Left ventricle myocardium inferior (tissue), 1 donor: ENCODE measurements at places on chromosomes 16 and 17. TPM values are rescaled to one million over a fixed set of nuclear protein-coding genes. Genes with fewer than 3 reads are reported as not detected.

The NEK8 gene
- 1.4 TPM for total RNA-seq

The GSDMA gene
- total RNA-seq, result 0.66 TPM

The SLC52A1 gene
- total RNA-seq, result not detected

The MYH11 gene
- 15.6 TPM for total RNA-seq

The GCGR gene
- not detected for total RNA-seq

The PERCC1 gene
- not detected for total RNA-seq

The SMTNL2 gene
- 33.4 TPM for total RNA-seq

DNA sequence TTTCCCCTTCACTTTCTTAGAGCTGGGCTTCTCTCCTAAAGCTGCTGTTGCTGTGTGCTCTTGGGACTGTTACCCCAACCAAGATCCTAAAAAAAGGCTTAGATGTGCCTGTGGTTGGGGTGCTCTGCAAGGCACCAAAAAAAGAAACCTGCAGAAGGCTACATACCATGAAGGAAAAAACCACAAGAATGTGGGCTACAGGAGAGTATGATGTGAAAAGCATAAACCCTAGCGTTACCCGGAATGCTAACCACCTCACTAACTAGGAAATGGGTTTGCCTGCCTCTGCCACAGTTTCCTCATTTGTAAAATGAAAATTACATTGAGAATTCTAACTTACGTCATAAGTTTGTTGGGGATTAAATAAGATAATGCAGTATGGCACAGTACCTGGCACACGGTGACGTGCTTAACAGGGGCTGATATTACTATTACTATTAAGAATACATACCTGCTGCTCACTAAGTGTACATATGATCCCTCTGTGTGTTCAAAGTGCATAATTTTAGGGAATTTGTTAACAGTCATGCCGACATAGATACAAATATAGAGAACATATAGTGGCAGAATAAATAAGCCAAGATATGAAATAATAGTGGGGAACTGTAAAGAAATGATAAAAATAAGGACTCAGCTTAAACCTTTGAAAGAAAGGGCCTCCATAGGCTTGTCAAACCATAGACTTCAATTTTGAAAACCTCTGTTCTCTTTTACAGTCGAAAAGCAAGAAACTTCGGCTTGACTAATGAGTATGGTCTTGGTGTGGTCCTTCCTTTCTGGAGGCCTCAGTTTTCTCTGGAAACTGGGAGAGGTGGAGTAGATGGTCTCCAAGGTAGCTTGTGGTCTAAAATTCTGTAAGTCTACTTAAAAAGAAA, 177.8 kb upstream of the TBX2 start:
- no peak overlapping the region for H3K27ac ChIP-seq
- no peaks in the 10 kb centered on the region for H3K36me3 ChIP-seq
- DNase-seq, result no peak
- no peak overlapping the region for H3K4me3 ChIP-seq

GRCh38 chr16:86075488-86075785, 176.5 kb downstream of the IRF8 start:
- H3K36me3 ChIP-seq, result no peaks in the 10 kb centered on the region
- DNase-seq, result no peak
- peaks cover 88% of the 10 kb centered on the region for H3K27me3 ChIP-seq
- H3K4me3 ChIP-seq, result no peak overlapping the region
- H3K27ac ChIP-seq, result no peak overlapping the region

DNA sequence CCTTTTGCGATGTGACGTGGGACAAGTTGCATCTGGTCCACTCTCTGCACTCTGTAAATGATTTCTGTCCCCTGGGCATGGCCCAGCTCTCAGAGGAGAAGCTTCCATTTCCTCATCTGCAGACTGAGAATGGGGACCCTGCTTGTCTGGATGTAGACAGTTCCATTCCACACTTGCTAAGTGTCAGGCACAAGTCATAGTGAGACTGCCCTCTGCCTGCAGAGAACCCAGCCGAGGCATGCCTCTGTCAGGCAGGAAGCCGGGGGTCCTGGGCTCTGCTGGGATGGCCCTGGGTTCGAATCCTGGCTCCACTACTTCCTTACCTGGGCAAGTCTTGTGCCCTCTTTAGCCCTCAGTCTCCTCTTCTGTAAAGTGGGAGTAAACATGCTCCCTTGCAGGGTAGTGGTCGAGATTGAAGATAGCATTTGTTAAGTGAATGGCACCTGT, 4.1 kb downstream of the MAP2K3 start:
- H3K36me3 ChIP-seq, result peaks cover 3% of the 10 kb centered on the region
- no peak for DNase-seq
- H3K4me3 ChIP-seq, result peak overlapping the region; percentile 85
- peaks cover 77% of the 10 kb centered on the region for H3K4me1 ChIP-seq
- H3K27me3 ChIP-seq, result no peaks in the 10 kb centered on the region
- H3K27ac ChIP-seq, result peak overlapping the region; percentile 97

GRCh38 chr16:27429981-27430441, 28.0 kb downstream of the IL21R start:
- H3K27ac ChIP-seq, result no peak overlapping the region

DNA sequence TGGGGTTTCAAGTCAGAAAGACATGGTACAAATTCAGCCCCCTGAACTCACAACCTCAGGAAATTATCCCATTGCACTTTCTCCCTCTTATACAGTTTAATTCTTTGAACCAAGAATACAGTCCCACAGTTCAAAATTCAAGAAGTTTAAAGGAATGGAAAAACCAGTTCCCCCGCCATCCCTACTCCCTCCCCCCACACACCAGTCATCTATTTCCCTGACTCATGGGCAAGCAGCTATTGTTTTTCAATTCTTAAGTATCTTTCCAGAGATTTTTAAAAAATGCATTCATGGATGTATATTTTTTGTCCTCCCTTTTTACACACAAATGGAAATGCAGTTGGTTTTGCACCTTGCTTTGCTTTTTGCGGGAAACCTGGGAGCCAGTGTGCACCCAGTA, 7.3 kb downstream of the SYCE1L start:
- H3K4me1 ChIP-seq, result no peaks in the 10 kb centered on the region
- H3K36me3 ChIP-seq, result no peaks in the 10 kb centered on the region
- DNase-seq, result no peak
- H3K27me3 ChIP-seq, result peaks cover 2% of the 10 kb centered on the region
- H3K4me3 ChIP-seq, result no peak overlapping the region
- H3K27ac ChIP-seq, result no peak overlapping the region

DNA sequence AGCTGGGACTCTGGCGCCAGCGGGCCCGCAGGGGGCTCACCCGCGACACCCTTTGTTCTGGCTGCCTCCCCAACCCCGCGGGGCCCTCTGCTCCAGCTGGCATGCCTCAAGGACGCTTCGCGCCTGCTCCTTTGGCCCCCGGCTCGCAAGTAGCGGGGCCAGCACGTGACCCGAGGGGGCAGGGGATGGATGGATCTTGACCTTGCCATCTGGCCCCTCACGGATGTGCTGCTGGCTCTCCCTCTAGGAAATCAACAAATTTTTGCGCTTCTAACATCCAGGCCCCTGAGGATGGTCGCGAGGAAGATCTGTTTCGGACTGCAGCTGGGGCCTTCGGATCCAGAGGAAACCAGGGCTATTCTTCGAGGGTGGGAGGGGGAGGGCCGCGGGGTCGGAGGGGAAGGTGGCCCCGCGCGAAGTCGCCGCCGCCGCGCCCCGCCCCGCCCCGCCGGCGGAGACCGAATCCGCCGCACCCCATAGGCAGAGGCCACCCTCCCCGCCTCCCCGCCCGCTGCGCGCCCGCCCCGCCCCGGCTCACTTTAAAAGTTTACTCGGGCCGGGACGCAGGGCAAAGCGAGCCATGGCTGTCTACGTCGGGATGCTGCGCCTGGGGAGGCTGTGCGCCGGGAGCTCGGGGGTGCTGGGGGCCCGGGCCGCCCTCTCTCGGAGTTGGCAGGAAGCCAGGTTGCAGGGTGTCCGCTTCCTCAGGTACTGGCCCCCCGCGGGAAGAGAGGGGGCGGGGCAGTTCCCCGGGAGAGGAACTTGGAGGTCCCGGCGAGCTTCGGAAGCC, at the start of gene ACSF2:
Gene ACSF2, plus strand, starts transcription at position 537 of the 790 bp plus-strand sequence. Its CDS starts 44 bp downstream, at position 581.
- H3K4me3 ChIP-seq, result peak within 1 kb of the TSS; percentile 90
- no peaks in the 10 kb centered on the region for H3K27me3 ChIP-seq
- H3K27ac ChIP-seq, result peak within 1 kb of the TSS; percentile 83
- no peaks in the 10 kb centered on the region for H3K36me3 ChIP-seq
- peaks cover 49% of the 10 kb centered on the region for H3K4me1 ChIP-seq

DNA sequence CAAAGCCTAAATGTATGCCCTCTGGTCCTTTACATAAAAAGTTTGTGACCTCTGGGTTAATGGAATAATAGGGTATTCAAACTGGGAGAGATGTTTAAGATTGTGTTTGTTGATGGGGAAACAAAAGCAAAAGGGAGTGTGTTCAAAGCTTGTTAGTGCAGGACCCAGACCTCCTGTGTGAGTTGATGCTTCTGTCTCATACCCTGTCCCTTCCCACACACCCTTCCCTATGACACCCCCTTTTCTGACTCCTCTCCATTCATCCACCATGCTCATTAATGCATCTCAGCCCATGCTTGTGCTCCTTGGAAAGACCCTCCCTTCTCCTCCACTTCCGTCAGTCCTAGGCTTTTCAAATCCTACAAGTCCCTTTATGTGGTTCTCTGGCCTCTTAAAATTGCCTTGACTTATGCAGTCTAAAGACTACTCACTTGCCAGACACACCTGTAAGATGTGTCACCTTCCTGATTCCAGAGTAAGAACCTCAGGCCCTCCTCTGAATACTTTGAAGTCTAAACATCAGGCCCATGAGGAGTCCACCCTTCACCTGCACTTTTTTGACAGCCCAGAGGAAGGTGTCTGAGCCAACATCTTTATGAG, 128.0 kb upstream of the CACNG5 start:
- H3K4me1 ChIP-seq, result no peaks in the 10 kb centered on the region
- H3K36me3 ChIP-seq, result no peaks in the 10 kb centered on the region
- no peak for DNase-seq
- no peak overlapping the region for H3K27ac ChIP-seq
- no peak overlapping the region for H3K4me3 ChIP-seq

GRCh38 chr16:54976651-54977200, 46.1 kb downstream of the IRX5 start:
- no peak overlapping the region for H3K27ac ChIP-seq
- no peak overlapping the region for H3K4me3 ChIP-seq
- H3K4me1 ChIP-seq, result no peaks in the 10 kb centered on the region
- H3K27me3 ChIP-seq, result peaks cover 5% of the 10 kb centered on the region

- H3K36me3 ChIP-seq, result peaks cover 34% of the 10 kb centered on the region
- H3K4me1 ChIP-seq, result no peaks in the 10 kb centered on the region
- H3K27ac ChIP-seq, result no peak overlapping the region
- H3K27me3 ChIP-seq, result no peaks in the 10 kb centered on the region
These were observed 25.0 kb downstream of the CPPED1 start for GRCh38 chr16:12778726-12779125.

DNA sequence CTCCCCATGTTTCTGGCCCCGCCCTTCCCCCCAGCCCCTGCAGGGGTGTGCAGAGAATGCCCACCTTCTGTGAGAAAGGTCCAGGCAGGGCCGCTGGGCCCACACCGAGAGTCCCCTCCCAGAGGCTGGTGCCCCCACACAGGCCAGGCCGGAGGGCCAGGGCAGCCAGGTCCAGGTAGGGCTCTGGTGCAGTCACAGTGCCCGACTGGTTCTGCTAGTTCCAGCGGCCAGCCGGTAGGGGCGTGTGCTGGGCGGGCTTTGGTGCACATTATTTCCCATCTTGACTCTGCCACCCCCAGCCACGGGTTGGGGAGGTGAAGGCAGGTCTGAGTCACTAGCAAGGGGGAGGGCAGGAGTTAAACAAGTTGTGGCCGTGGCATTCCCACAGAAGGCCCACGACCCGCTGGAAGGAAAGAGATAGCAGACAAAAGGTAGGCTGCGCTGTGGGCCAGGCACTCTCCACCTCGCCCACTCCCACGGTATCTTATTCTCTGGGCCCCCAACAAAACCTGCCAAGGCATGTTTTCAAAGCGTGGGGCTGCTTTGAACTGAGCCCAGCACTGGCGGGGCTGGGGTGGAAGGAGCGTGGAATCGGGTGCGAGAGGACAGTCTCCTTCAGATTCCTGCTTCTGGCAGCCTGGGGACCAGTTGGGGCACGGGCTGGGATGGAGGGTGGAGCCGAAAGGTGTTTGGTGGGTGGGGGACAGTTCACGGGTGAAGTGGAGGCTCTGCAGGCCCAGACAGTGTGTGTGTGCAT, 1.9 kb downstream of the EPN3 start:
- H3K27me3 ChIP-seq, result peaks cover 49% of the 10 kb centered on the region
- no peak for DNase-seq
- H3K36me3 ChIP-seq, result peaks cover 26% of the 10 kb centered on the region
- peak overlapping the region; percentile 71 for H3K4me3 ChIP-seq
- H3K4me1 ChIP-seq, result peaks cover 35% of the 10 kb centered on the region

GRCh38 chr17:44972953-44973352, 4.8 kb upstream of the C1QL1 start:
- DNase-seq, result no peak
- peaks cover 55% of the 10 kb centered on the region for H3K27me3 ChIP-seq
- H3K36me3 ChIP-seq, result no peaks in the 10 kb centered on the region
- no peak overlapping the region for H3K4me3 ChIP-seq
- H3K4me1 ChIP-seq, result peaks cover 45% of the 10 kb centered on the region

DNA sequence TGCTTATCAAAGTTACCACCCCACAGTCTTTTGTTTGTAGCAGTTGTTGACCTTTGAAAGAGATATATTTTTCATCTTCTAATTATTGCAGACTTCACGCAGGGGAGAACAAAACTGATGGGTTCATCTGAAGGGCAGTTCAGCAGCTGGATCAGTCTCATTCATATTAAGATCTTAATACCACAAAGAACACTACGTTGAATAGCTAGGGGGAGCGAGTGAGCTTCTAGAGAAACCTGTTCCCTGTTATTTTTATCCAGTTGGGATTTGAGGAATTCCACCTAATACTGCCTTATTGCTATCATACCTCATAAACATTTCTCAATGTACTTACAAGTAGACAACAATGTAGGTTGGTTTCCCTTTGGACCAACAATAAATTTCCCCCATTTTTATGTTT, 306.1 kb upstream of the KIF2B start:
- no peaks in the 10 kb centered on the region for H3K27me3 ChIP-seq
- no peak overlapping the region for H3K27ac ChIP-seq

DNA sequence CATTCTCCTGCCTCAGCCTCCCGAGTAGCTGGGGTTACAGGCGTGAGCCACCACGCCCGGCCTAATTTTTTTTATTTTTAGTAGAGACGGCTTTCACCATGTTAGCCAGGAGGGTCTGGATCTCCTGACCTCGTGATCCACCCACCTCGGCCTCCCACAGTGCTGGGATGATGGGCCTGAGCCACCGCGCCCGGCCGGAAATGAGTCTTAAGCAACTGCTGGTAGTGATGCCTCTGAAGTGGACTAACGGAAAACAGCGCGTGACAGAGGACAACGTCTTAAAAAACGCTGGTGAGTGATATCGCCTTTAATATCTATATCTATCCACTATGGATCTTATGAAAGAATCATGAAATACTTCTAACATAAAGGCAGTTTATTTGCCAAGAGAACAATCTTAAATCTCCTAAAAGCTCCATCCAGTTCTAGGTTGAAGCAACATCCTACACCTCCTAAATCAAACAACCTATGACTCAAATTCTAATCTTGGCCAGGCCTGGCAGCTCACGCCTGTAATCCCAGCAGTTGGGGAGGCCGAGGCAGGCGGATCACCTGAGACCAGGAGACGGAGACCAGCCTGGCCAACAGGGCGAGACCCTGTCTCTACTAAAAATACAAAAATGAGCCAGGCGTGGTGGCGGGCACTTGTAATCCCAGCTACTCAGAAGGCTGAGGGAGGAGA, 69.8 kb downstream of the NXN start:
- no peak overlapping the region for H3K4me3 ChIP-seq
- H3K27ac ChIP-seq, result peak overlapping the region; percentile 64
- H3K27me3 ChIP-seq, result no peaks in the 10 kb centered on the region
- peaks cover 36% of the 10 kb centered on the region for H3K4me1 ChIP-seq
- DNase-seq, result no peak
